HS-27A (cell line): ENCODE measurements at places on chromosomes 5 and 9.

DNA sequence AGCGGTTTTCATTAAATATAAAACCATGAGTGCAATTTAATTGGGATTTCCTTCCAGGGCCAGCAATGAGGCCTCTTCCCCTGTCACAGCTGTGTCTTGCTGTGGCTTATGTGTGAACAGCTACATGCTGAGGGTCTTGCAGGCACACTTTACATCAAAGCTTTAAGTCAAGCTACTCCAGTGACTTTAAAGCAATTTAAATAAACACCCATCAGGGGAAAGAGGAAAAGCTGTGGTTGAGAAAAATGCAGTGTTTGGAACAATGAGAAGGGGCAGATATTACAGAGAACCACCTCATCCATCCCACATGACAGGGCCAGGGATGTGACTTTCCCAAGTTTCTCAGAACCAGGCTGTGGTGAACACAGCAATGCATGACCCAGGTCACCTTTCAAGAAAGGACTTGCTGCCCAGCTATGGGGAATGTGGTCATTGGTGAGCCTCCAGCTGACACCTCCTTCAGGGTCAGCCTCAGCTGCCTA is 115.9 kb upstream of the LPAR1 start:
- DNase-seq: no peak

- no peak for DNase-seq
Measured at GRCh38 chr9:133165452-133165730, 1.7 kb upstream of the GBGT1 start.

GRCh38 chr5:139901251-139901575 is 105.6 kb downstream of the PSD2 start:
- DNase-seq: no peak

- DNase-seq: no peak
Measured at GRCh38 chr9:88388886-88389605, 802 bp downstream of the SPIN1 start.

DNA sequence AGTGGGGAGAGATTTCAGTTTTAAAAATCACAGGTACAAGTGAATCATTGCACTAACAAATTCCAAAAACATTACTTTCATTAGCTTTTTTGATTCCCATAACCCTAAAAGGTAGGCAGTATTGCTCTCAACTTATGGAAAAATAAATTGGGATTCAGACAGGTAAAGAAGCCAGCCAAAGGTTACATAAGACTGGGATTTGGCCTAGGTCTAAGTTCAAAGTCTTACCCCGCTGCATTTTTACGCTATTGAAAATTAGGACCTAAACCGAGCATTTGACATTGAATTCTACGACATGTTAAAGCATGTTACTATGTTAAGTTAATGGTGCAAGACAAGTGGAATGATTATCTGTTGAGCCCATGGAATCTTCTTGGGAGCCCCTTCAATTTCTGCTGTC is 89.6 kb downstream of the ENC1 start:
- no peak for DNase-seq

DNA sequence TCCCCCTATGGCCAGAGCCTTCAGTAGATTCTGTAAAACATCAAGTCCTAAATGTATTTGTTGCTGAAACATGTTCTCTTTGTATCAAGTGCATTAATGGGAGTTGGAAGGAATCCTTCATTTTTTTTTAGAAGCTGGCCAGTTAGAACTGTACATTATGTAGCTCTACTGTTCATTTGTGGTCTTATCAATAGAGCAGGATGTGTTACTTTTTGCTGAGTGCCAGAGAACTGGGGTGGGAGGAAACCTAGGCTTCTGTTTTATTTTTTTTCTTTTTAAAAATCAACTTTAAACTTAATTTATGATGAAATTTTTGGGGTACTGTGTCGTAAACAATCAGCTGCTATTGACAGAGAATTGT is 5.1 kb downstream of the PIP5K1B start:
- no peak for DNase-seq

DNA sequence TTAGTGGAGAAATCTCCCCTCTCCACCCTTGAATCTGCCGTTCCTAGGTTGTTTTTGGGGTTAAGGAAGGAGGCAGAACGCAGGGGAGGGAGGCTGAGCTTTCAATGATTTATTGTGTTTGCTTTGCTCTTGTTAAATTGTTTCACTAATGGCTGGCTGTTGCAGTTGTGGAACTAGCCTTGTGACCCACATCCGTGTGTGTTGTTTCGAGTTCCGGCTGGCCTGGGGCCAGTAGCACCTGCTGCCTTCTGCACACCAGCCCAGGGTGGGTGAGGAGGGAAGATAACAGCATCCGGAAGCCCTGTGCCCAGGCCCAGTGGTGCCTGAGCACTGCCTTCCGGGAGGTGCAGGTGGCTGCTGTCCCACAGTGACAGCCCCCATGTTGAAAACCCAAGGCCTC is 3.6 kb downstream of the ERGIC1 start:
- no peak for DNase-seq

DNA sequence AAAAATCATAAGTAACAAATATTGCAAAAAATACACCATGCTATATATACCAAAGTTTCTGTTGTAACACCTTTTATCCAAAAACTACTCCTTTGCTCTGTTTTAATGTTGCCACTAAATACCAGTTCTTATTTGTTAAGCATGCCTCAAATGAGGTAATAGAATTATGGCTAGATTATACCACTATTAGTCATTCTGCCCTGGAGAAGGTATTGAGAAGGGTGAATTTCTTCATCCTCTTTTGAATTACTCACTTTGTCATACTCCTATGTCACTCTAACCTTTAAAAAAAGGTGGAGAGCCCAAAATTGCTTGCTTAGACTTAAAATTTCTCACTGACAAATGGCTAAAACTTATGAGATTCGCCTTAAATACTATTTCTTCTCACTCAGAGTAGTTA is 750.9 kb downstream of the MAT2B start:
- no peak for DNase-seq

DNA sequence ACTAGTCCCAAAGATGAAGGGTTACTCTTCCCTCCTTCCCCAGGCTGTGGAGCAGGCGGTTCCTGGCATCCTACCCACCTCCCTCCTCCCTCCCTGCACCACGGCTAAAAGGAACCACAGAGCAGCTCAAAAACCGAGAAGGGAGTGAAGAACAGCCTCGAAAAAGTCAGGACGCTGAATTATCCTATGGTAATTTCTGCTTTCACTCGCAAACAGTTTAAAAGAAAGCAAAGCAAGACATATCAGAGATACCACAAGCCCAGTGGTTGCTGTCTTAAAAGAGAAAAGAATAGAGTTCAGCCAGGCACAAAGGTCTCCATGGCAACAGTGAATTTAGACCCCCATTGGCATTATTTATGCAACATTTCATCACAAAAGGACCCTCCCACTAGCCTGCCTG is 315.4 kb downstream of the CTNND2 start:
- DNase-seq: no peak

GRCh38 chr9:125317704-125318103 is 56.1 kb downstream of the GAPVD1 start:
- no peak for DNase-seq

DNA sequence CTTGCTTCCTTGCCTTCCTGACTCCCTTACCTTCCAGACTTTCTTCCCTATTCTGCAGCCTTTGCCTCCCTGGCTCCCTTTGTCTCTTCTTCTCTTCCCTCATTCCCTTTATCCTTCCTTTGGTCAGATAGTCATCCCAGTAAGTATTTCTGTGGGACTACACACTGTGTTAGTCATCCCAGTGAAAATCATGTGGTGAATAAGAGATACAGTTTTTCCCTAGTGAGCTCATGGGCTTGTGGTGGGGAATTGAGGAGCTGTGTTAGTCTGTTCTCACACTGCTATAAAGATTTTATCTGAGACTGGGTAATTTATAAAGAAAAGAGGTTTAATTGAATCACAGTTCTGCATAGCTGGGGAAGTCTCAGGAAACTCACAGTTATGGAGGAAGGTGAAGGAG is 109.8 kb upstream of the EDIL3 start:
- no peak for DNase-seq

DNA sequence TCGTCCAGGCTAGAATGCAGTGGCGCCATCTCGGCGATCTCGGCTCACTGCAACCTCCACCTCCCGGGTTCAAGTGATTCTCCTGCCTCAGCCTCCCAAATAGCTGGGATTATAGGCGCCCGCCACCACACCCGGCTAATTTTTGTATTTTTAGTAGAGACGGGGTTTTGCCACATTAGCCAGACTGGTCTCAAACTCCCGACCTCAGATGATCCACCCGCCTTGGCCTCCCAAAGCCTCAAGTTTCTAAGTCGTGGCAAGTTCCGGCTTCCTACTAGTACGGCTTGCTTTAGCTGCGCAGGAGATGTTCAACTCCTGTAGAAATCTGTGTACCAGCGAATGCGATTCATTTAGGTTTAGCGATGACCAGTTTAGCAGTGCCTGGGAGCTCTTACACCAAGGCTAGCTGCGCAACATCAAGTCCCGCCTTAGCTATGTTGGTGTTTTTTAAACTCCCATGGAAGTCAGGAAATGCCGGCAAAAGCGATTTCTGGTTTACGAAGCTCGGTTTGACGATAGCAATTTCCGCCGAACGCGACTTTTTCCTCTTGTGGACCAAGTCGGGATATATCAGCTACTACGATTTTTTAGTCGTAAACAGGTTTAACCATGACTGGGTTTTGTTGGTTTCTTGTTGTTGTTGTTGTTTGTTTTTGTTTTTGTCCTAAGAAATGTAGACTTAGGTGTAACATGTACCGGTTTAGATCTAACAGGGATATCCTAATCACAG is 46.4 kb downstream of the ANXA2R start:
- no peak for DNase-seq

DNA sequence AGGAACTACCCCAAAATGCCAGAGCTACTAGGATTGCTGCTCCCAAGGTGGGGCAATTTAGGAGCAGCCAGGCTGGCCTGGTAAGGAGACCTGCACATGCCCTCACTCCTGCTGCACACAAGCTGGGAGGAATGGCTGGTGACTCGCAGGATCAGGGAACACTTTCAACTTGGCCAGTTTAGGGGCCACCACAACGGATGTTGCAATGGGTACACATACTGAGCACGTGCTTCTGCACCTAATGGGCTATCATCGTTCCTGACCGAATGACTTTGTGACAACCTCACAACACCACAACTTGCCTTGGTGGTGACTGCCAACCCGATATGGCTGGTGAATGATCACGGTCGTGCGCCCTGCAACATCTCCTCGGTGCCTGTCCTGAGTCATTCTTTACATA is 172.0 kb downstream of the ROR2 start:
- DNase-seq: no peak

DNA sequence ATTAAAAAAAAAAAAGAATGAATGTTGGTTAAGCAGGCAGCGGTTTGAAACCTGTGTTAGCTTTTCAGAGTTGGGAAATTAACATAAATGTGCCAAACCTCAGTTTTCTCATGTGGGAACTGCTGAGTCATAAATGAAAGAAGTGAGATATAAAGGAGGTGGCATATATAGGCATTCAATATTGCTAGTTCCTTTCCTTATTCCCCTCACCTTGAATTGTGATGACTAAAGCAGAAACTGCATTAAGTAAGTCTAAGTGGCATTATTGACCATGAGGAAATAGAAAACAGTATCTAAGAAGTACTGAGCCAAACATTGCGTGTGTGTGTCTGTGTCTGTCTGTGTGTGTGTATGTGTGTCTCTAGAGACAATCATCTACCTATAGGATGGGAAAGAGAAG is 691.2 kb downstream of the TLR4 start:
- DNase-seq: no peak

- DNase-seq: no peak
Measured at GRCh38 chr5:93746406-93747056, 5.1 kb upstream of the POU5F2 start.

GRCh38 chr9:133726401-133727276 is 11.5 kb downstream of the SARDH start:
- no peak for DNase-seq

DNA sequence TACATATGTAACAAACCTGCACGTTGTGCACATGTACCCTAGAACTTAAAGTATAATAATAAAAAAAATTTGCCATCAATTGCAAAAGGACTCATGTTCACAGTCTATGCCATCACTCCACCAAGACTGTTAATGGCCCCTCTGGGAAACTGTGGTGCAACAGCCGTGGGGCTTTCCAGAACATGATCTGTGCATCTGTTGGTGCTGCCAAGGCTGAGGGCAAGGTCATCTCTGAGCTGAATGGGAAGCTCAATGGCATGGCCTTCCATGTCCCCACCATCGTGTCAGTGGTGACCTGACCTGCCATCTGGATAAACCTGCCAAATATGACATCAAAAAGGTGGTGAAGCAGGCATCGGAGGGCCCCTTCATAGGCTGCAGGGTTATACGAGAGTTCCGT is 33.4 kb upstream of the AGXT2 start:
- DNase-seq: no peak

DNA sequence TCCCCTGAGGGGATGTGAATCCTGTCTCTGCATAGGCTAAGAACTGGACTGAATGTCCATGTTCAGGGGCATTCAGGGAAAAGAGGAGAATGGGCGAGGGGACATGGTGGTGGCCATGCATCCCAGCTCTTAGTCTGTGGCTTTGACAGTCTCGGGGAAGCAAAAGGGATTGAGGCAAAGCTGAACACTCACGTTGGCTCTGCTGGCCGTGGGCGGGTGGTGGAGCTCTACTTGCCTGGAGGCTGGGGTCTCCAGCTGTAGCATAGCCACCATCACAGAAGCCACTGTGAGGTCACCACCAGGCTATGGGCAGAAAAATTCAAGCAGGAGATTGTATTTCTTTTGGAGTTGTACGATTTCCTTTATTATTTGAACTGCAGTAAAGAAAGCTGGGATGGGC is 4.1 kb downstream of the GARIN3 start:
- no peak for DNase-seq

GRCh38 chr5:159912033-159912800 is 4.1 kb upstream of the ADRA1B start:
- no peak for DNase-seq

GRCh38 chr5:159106193-159106568 is 6.5 kb upstream of the EBF1 start:
- no peak for DNase-seq

GRCh38 chr5:104533498-104533897 is 970.9 kb upstream of the NUDT12 start:
- no peak for DNase-seq

GRCh38 chr9:72592502-72593403 is 71.3 kb downstream of the TMC1 start:
- DNase-seq: no peak

- DNase-seq: no peak
Measured at GRCh38 chr5:176583076-176583475, 26.9 kb downstream of the GPRIN1 start.

DNA sequence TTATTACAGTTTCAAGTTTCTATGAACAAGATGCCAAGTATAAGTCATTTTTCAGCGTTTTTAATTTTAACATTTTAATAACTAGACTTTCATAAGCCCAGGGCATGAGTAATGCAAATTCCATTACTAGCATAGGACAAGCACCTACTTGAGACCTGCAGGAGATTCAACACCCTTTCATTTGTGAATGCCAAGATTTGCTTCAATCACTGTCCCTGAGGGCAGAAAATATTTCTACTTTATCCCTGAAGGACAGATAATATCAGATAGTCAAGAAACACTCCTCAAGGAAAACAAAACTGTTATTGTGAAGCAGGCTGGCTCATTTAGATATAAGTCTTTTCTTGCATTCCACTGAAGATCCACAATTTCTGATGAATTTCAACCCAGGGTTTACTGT is 27.7 kb upstream of the ZNF622 start:
- DNase-seq: no peak

GRCh38 chr9:125393426-125393825 is 131.8 kb downstream of the GAPVD1 start:
- no peak for DNase-seq
